HCEC 1CT (cell line): ENCODE measurements at places on chromosomes 7 and 10.

GRCh38 chr10:119575991-119576390, 20.8 kb downstream of the TIAL1 start:
- no peak for DNase-seq

DNA sequence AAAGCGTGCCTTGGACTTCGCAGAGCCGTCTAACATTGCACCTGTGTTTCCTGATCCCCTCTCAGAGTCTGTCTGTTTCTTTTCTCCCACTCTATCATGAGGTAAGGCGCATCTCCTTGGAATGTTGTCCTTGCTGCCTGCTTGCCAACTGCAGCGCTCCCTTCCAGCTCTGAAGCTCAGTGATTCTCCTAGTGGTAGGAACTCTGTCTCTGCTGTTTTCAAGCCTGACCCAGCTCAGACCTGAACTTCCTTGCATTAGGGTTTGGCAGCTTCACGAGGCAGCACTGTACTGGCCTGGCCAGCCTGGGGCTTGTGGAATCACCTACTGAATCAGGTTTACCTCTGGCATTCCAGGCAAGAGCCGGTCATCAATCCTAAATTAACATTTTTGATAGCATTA, 123.9 kb downstream of the CREB5 start:
- DNase-seq: peak; percentile 51

DNA sequence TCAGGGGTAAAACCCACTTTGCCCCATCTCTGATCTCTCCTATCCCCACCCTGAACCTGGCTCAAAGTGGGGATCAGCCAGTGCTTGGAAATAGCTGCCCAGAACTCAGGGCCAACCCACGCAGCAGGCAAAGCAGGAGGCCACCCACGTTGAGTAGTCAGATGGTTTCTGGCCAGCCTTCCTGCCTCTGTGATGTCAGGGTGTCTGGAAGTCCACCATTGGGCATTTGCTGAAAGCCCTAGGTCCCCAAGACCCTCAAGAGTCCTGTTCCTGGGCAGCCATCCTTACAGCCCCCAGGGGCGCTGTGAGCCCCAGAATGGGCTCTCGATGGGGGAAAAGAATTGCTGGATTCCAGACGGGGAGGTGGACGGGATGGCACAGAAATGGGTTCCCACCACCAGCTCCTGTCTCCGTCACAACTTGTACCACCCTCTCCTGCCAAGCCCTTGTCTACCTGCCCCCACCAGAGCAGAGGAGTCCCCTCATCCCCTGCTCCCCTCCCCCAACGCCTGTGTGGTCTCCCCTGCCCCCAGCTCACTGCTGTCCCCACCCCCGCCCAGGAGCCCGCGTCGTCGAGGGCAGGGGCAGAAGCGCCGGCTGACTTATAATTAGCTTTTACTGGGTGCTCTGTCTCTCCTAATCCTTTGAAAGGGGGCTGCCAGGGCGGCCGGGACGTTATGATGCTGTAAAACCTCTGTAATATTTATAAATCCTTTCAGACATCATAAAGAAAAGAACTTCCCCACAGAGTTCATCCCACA, 3.9 kb downstream of the MYL10 start:
- DNase-seq: no peak

GRCh38 chr10:58932126-58932525, 244.3 kb upstream of the PHYHIPL start:
- no peak for DNase-seq

- peak; percentile 41 for DNase-seq
Measured at GRCh38 chr7:30743371-30744074, 8.4 kb upstream of the INMT start.

GRCh38 chr7:30521532-30521931, 16.9 kb upstream of the GGCT start:
- peak; percentile 9 for DNase-seq

DNA sequence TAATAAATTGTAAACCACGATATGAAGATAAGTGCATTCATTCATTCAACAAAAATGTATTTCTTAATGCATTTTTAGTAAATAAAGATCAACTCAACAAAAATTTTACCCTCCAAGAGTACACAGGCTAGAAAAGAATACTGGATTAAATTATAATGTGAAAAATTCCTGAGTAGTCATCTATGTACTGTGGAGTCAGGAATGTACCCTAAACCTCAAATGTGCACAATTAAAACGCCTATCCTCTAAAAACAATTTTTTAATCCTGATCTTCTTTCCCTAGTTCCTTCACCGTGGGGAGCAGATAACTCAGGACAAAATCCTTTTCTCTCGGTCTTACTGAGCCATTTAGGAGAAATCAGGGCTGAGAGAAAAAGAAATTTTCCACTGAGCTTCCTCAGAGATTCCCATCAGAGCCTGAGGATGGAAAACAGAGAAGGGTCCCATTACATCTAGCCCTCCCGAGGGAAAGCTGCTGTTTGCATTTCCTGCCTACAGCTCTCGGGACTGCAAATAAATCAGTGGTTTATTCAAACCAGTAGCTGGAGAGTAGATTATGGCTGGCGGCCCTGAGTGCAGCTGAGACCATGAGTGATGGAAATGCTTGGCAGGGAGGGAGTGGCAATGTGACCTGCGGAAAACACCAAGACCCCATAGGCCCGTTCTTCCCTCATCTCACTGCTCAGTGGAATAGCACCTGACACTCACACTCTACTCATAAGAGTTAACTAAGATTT, 7.4 kb downstream of the TAS2R40 start:
- no peak for DNase-seq

DNA sequence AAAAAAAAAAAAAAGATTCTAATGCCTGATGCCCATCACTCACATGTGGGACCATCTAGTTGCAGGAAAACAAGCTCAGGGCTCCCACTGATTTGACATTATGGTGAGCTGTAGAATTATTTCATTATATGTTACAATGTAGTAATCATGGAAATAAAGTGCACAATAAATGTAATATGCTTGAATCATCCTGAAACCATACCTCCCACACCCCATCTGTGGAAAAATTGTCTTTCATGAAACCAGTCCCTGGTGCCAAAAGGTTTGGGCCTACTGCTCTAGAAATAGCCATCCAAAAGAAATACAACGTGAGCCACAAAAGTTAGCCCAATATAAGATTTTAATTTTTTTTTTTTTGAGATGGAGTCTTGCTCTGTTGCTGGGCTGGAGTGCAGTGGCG, 265.1 kb downstream of the PRPF18 start:
- DNase-seq: no peak

- peak; percentile 95 for DNase-seq
Measured at GRCh38 chr10:118692872-118693271, 61.9 kb downstream of the CACUL1 start.

DNA sequence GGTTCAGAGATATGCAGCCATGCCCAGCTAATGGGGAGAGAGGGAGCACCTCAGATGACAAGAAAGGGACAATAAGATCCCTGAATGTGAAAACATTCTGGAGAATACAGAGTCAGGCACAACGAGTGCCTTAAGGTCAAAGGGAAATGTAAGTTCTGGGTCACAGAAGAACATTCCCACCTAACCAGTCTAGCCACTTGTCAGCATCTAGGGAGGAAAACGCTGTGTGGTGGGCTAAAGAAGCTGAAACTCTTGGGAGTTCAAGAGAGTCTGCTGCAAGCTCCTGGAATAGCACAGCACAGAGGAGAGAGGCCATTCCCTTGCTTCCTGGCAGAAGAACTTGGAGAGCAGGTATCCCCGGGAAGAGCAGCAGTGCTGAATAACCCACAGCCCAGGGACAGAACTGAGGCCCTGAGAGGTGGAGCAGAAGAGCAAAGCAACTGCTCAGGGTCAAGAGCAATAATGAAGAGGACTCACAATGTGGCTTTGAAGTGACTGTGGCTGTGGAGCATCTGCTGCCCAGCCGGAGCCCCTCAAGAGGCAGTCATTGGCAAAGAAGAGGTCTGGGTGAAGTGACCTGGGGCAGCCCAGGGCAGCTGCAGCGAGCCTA, 182.3 kb downstream of the NPSR1 start:
- no peak for DNase-seq

DNA sequence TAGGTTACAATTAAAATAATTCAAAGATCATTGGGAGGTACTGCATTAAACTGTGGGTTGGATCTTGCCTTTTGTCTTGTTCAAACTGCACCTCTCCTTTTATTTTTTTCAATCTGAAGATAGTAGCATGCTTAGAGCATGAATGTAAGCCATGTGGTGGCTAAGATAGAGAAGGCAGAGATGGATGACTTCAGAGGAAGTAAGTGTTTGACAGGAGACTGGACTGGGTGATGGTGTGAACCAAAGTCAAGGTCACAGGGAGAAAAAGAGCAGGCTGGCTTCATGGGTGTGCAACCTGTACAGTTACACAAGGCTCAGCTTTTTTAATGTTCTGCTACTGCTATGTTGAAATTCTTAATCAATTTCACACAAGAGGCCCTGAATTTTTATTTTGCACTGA, 85.6 kb downstream of the ZEB1 start:
- peak; percentile 35 for DNase-seq

GRCh38 chr10:5536486-5537081, 11.8 kb downstream of the CALML3 start:
- no peak for DNase-seq

GRCh38 chr10:17062955-17063484, 66.6 kb downstream of the CUBN start:
- peak; percentile 92 for DNase-seq

GRCh38 chr10:24652381-24652957, 71.2 kb downstream of the ARHGAP21 start:
- DNase-seq: no peak
